ENCODE measurements at places on chromosomes 4 and X.

- H3K4me3 ChIP-seq, result no peak overlapping the region
- H3K27ac ChIP-seq, result no peak overlapping the region
- H3K4me1 ChIP-seq, result no peaks in the 10 kb centered on the region
- H3K36me3 ChIP-seq, result no peaks in the 10 kb centered on the region
- peaks cover 46% of the 10 kb centered on the region for H3K27me3 ChIP-seq
Observed at GRCh38 chr4:75194180-75194579, 261.3 kb downstream of the PARM1 start.

DNA sequence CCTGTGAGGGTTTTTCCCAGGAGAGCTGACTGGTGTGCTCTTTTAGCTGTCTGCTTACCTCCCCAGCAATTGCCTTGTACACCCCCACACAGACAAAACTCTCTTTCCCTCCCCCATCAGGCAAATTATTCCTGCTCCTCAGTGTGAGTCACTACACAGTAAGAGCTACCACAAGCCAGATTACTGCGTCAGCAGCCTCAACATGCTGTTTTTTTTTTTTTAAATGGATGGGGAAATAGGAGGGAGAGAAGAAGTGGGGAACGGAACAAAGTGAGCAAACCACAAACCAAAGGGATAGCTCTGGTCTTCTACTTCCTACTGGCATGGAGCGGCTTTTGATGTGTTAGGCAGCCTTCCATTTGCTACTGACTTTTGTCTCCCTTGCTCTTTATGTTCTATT lies 107.5 kb upstream of the ACSL4 start:
- peak; percentile 35 for DNase-seq
- no peaks in the 10 kb centered on the region for H3K36me3 ChIP-seq
- H3K27ac ChIP-seq, result no peak overlapping the region
- no peak overlapping the region for H3K4me3 ChIP-seq
- H3K4me1 ChIP-seq, result no peaks in the 10 kb centered on the region
- H3K27me3 ChIP-seq, result no peaks in the 10 kb centered on the region

DNA sequence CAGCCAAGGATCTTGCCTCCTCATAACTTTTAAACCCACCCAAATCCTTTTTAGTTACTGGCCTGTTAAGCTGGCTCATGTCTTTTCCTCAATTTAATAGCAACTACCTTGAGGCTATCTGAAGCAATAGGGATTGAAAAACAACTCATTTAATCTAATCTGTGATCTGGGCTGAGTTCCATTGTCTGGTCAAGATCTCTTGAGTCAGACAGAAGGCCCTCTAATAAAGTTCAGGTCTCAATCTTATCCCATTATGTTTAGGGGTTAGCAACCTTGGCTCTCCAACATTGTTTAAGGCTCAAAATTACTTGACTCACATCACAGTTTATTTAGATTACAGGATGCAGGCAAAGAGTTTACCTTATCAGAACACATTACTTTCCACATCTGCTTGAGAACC lies 436.1 kb downstream of the ANKRD50 start:
- no peak overlapping the region for H3K27ac ChIP-seq
- H3K4me1 ChIP-seq, result peaks cover 43% of the 10 kb centered on the region
- no peaks in the 10 kb centered on the region for H3K36me3 ChIP-seq

GRCh38 chr4:155587766-155588165 lies 78.9 kb upstream of the GUCY1A1 start:
- no peak for DNase-seq
- peaks cover 8% of the 10 kb centered on the region for H3K4me1 ChIP-seq
- H3K36me3 ChIP-seq, result no peaks in the 10 kb centered on the region
- H3K4me3 ChIP-seq, result no peak overlapping the region
- no peaks in the 10 kb centered on the region for H3K27me3 ChIP-seq

Data from Calu3 (cell line).